Right lung (tissue), 10 donors: ENCODE measurements at places on chromosomes 6 and 20. TPM values are rescaled to one million over a fixed set of nuclear protein-coding genes. Genes with fewer than 3 reads are reported as not detected.

Gene LPIN3
- polyA plus RNA-seq: 14.5 TPM

Gene ULBP2
- 2.3 TPM for polyA plus RNA-seq

Gene MRPS18B
- 43.2 TPM for polyA plus RNA-seq

Gene GRM4
- polyA plus RNA-seq: 0.33 TPM

DNA sequence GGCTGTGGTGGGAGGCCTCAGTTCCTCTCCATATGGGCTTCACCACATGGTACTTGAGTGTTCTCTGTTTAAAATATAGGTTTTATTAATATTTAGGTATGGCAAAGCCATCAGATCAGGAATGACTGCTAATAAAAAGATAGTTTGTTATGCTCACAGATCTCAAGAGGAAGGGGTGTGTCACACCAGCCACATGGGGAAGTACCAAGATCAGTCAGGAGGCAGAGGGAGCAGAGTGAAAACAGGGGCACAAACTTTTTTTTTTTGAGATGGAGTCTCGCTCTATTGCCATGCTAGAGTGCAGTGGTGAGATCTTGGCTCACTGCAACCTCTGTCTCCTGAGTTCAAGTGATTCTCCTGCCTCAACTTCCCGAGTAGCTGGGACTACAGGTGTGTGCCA lies 92.1 kb upstream of the GCM1 start:
- DNase-seq: no peak

GRCh38 chr6:123821112-123821511 lies 17.4 kb downstream of the NKAIN2 start:
- no peak for DNase-seq

DNA sequence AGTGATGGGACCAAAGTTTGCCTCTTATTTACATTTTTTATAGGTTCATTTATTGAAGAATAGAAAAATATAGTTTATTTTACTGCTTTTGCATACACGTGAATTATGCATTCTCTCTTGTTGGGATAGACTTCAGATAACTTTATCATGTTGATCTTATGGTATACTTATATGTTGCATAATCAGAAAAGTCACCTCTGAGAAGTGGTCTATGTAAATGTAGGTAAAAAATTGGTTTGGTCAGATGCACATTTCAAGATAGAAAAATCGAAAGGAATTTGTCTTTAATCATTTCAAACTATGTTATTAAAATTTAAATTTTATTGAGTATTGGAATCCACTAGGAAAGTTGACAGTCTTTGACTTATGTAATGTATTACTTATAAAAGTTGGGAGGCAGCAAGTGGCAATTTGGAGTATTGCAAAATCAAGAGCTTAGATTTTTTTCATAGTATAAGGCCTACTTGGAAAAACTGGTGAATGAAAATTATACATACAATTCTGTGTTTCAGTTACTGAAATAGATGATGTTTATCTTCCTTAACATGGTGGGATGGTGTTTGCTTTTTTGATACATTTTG lies 2.4 kb downstream of the PHF3 start:
- no peak for DNase-seq

- no peak for DNase-seq
These were observed 11.9 kb downstream of the CUL9 start for GRCh38 chr6:43193929-43194328.

DNA sequence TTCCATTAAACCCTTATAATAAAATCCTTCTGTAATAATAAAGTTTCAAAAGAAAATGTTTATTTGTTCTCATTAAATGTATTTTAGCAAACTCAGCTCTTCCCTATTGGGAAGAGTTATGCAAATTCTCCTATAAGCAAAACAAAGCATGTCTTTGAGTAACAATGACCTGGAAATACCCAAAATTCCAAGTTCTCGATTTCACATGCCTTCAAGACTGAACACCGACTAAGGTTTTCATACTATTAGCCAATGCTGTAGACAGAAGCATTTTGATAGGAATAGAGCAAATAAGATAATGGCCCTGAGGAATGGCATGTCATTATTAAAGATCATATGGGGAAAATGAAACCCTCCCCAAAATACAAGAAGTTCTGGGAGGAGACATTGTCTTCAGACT lies 3.8 kb downstream of the IL17A start:
- DNase-seq: no peak
